WTC11 (cell line): ENCODE measurements at places on chromosomes 2 and 18. TPM values are rescaled to one million over a fixed set of nuclear protein-coding genes. Genes with fewer than 3 reads are reported as not detected.

DNA sequence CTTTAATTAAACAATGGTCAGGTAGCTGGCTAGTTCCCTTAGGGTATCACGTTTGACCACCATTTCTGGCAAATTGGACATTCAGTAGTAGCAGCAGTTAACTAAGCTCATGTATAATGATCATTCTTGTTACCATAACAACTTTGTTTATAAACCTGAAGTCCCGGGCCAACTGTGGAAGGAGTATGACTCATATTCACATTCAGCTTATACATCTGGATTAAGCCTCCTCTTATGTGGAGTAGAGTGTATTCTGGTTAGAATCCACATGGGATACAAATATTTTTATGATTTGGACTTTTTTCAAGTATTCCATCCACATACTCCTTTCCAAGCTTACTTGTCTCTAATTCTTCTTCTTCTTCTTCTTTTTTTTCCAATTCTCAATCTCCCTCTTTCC is 70.3 kb upstream of the ZSWIM2 start:
- no peaks in the 10 kb centered on the region for H3K27me3 ChIP-seq
- DNase-seq: no peak
- no peak overlapping the region for H3K27ac ChIP-seq
- no peaks in the 10 kb centered on the region for H3K4me1 ChIP-seq
- no peak overlapping the region for H3K4me3 ChIP-seq
- H3K36me3 ChIP-seq: no peaks in the 10 kb centered on the region

GRCh38 chr2:238591732-238592131 is 165.0 kb downstream of the ASB1 start:
- H3K36me3 ChIP-seq: no peaks in the 10 kb centered on the region
- no peak for DNase-seq

DNA sequence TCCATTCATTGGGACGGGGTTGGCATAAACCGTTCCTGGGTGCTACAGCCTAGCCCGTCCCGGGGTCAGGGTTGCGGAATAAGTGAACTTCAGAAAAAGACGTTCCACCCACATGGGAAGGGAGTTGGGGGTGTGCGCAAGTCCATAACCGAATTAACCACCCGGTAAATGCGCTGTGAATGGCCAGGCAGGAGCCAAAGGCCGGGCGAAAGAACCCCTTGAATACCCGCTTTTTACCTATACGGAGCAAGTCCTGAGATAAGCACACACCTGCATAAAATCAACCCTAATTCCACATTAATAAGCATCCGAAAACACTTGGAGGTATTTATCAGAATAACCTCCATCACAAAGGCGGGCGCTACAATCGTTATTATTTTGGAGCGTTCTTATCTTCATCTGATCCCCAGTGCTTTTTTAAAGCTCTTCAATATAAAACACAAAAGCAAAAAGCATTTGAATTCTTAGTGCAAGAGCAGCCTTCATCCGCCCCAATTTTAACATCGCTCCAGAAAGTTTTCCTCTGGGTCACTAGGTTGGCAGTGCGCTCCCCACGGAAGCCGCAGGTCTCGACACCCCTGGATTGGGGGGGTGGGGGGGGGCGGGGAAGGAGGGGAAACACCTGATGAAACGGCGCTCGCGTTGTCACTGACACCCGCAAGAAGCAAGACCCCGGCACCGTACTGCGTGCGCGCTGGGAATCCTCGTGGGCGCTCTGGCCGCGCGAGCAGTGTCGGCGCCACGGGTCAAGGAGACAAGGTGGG is 1.2 kb downstream of the SATB2 start:
- DNase-seq: no peak
- H3K36me3 ChIP-seq: no peaks in the 10 kb centered on the region
- peaks cover 44% of the 10 kb centered on the region for H3K27me3 ChIP-seq
- no peak overlapping the region for H3K27ac ChIP-seq
- peak overlapping the region; percentile 92 for H3K4me3 ChIP-seq
- H3K4me1 ChIP-seq: peaks cover 36% of the 10 kb centered on the region

DNA sequence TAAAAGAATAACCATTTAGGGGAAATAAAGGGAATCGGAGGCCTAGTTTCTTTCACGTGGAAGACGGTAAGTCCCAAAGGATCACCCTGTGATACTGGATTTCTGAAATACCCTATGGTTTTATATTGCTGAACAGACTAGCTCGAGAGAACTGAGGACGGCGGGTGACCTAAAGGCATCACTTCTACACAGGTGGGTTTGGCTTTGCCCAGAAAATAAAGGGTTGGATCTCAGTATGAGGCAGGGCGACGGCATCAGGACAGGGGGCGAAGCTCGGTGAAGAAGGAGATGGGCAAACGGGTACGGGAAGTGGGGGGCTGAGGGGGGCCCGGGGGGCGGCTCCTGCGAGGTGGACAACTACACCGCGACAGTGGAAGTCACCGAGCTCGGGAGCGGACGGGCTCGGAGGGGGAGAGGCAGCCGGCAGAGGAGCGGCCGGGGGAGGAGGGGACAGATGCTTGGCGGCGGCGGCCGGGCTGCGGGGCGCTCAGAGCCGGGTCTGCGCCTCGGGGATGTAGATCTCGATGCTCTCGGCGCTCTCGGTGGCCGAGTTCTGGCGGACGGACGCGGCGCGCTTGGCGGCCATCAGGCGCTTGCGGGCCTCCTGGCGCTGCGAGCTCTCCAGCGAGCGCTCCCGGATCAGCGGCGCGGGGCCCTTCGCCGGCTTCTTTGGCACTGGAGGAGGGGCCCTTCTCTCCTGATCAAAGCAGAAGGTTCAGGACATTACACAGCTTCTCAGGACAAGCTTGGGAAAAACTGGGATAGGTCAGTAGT is 48.9 kb downstream of the TGIF1 start:
- no peaks in the 10 kb centered on the region for H3K36me3 ChIP-seq
- DNase-seq: peak; percentile 78
- H3K27ac ChIP-seq: peak overlapping the region; percentile 38; the same call in 1 of the 2 replicates
- H3K27me3 ChIP-seq: peaks cover 10% of the 10 kb centered on the region

DNA sequence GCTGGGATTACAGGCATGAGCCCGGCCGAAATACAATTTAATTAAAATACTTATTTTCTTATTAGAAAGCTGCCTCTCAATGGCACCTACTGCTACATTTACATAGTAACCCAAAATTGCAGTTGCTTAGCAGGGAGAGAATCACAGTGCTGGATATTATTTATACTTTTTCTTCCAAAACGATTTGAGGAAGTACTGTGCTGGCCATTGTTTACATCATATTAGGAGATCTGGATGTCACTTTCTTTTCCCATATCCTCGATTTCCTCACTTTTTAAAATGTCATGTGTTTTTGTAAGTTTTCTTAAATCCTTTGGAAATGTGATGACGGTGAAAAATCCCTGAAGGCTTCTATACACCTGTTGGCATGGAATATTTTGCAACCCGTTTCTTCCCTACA is 3.4 kb upstream of the SP3 start:
- no peaks in the 10 kb centered on the region for H3K36me3 ChIP-seq
- no peak overlapping the region for H3K27ac ChIP-seq
- no peak for DNase-seq
- peaks cover 46% of the 10 kb centered on the region for H3K4me1 ChIP-seq
- H3K27me3 ChIP-seq: no peaks in the 10 kb centered on the region

DNA sequence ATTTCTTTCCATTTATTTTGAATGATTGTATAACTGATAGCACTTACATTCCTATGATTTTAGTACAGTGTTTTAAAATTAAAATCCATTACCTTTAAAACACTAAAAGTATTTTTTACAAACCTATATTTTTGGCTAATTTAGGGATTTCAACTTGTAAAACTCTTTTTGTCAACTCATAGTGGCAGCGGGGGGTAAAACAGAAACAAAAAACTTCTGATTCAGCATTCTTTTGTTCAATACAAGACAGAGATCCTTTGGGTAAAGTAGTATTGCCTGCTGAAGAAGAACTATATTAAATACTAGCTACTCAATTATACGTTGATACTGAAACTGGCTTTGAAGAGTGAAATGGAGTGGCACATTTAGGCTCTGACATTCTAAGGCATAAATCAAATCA is 437.4 kb upstream of the CDH19 start:
- no peaks in the 10 kb centered on the region for H3K36me3 ChIP-seq
- H3K4me3 ChIP-seq: no peak overlapping the region
- no peak for DNase-seq
- H3K27me3 ChIP-seq: no peaks in the 10 kb centered on the region
- H3K27ac ChIP-seq: no peak overlapping the region
- H3K4me1 ChIP-seq: peaks cover 8% of the 10 kb centered on the region

DNA sequence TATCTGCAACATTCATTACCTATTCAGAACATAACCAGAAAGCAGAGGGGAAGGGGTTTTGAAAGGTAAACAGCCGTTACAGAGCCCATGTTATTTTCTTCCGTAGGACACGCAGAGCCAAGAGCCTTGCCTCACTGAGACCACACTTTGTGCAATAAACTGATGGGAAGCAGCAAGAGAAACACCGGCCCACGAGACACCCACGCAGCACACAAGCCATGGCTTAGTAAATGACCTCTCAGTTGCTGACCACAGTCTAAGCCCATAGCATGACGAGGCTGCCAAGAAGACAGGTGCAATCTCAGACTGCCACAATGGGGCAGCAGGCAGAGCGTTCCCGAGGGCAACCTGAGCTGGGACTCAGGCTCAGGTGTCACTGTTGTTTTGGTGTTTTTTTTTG is 59.6 kb downstream of the CABYR start:
- no peak overlapping the region for H3K27ac ChIP-seq
- H3K4me3 ChIP-seq: no peak overlapping the region
- H3K4me1 ChIP-seq: 0 out of 2 replicates have a peak, but pooled peaks cover 2% of the 10 kb centered on the region
- H3K27me3 ChIP-seq: no peaks in the 10 kb centered on the region
- H3K36me3 ChIP-seq: no peaks in the 10 kb centered on the region

Gene PKP4
- 66.3 to 78.9 TPM (median 69.3 TPM) in 3 replicates for total RNA-seq

Gene QPCT
- 13.6 to 19.9 TPM (median 19.5 TPM) in 3 replicates for total RNA-seq
